Activated CD8-positive, alpha-beta memory T cell treated with anti-CD3 and anti-CD28 coated beads for 1 hour (primary cell): ENCODE measurements at places on chromosomes 3 and 15.

DNA sequence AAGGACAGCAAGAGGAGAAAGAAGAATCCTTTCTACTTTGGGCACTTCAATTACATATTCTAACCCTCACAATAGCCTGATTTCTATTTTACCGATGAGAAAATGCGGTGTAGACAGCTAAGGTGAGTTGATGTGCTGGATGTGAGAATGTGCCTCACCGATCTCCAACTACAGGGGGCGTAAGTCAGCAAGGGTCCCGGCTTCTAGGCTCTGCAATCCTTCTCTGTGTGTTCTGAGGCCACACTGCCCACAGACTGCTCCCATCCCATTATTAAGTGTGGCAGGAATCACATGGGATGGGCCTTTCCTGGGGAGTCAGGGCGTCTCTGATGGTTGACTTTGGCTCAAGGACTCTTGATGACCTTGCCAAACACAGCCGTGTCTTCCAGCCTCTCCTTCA lies 23.6 kb upstream of the RPL35A start:
- no peak for DNase-seq

GRCh38 chr3:12175844-12176453 lies 17.2 kb upstream of the TIMP4 start:
- no peak for DNase-seq

- no peak for DNase-seq
Measured at GRCh38 chr3:196197524-196197923, 13.7 kb downstream of the ZDHHC19 start.

- no peak for DNase-seq
Measured at GRCh38 chr15:80699981-80700380, 4.9 kb downstream of the ABHD17C start.

DNA sequence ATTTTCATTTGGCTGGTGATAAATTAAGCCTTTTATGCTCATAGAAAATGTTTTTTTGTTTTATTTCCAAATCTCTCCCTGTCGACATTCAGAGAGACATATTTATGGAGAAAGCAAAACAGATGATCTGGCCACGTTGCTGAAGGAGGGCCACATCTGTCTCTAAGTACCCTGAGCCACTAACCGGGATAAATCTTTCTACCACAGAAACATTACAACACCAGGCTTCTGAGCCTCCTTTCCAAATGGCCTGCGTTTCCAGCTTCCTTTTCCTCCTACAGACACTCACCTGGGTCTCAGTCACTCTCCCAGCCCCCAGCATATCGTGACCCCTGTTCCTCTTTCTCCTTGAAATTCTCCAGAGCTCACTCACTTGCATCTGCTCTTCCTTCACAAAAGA lies 161.0 kb downstream of the ARRDC4 start:
- DNase-seq, result no peak

DNA sequence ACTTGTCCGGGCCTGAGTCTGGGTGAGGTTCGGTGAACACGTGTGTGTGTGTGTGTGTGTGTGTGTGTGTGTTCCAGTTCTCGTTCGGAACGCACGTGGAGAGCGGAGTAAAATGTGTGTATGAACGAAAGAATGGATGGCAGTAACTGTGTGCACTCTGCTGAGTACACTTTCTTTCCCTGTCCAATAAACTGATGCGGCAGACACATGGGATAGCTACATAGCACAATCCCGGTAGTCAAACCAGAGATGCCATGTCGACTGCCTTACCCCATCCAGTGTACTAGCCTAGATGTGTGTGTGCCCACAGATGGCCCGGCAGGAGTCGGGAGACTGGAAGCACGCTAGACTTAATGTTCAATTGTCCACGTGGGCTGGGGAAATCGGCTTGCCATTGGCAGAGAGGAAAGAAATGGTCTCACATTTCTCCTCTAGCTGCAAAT lies 507 bp upstream of the GOLIM4 start:
- DNase-seq, result no peak

- DNase-seq, result no peak
Measured at GRCh38 chr3:24128199-24129005, 183.3 kb downstream of the NR1D2 start.

GRCh38 chr3:86951322-86951721 lies 39.6 kb downstream of the VGLL3 start:
- no peak for DNase-seq

GRCh38 chr3:141233457-141234161 lies 2.0 kb downstream of the PXYLP1 start:
- DNase-seq, result no peak

DNA sequence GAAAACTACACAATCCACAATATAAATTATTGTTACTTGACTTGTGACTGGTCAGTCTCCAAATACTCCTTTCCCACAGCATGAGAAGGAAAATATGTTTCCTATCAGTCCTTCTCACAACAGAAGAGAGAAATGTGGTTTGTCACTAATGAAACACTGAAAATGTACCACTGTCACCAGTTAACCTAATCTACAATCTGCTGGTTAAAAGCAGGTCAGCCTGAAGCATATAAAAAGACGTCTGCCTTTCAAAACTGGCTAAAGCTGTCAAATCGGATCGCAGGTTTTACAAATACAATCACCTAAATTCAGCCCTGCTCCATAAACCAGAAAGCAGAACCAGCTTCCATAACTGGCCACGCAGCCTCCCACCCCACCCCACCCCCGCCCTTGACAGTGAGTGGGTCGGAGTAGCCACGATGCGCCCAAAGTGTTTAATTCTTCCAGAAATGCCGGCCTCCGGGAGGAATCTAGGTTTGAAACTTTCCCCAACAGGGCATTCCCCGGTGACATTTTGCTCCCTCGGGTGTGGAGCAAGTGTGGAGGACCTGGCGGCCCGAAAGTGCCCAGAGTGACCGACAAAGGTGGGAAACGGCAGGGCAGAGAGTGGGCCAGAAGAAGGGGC lies 682 bp downstream of the ETFA start:
- DNase-seq, result no peak

DNA sequence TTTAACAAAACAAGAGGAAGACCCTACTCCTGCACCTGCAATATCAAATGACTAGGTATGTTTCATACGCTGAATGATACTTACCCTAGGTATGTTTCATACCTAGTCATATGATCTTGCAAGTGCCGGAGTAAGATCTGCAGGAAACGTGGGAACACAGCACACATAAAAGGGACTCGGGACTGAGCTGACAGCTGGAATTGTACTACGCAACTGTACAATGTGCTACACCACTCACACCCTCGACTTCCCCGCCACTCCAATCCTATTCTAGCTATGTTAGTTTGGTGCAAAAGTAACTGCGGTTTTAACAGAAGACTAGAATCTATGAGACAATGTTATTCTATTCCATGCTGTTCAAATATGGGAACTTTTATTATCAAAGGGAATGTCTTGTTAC lies 22.0 kb downstream of the CRBN start:
- no peak for DNase-seq

GRCh38 chr3:34842706-34843480 lies 796.4 kb upstream of the ARPP21 start:
- DNase-seq, result no peak

DNA sequence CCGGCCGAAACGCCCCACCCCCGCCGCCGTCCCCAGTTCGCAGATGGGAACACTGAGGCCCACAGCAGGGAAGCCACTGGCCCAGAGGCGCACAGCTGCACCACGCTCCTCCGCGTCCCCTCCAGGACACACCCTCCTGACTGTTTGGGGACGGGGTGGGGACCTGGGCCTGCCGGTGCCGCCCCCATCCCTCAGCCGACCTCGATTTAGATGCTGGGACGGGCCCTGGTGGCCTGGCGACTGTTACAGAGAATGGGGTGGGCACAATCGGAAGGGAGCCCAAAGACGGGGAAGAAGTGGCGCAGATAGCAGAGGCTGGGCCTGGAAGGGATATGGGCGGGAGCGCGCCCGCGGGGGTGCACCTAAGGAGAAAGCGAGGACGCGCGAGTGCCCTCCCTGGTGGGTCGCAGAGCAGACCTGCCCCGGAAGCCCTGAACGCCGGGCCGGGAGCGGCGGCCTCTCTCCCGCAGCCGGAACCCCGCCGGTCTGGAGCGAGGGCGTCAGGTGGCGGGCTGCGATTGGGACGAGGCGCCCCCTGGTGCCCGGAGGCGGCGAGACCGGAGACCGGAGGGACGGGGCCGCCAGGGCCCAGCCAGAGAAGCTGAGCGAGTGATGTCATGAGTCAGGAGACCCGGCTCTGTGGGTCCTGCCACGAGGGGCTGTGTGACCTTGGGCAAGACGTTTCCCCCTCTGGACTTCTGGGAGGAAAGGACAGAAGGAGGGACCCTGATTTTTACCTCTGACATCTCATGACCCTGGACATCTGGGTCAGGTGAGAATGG lies 78.4 kb downstream of the IQSEC1 start:
- DNase-seq, result peak; percentile 59

- DNase-seq, result no peak
Measured at GRCh38 chr3:126371096-126371705, 14.0 kb upstream of the KLF15 start.

- DNase-seq, result no peak
Measured at GRCh38 chr15:76861815-76862397, 43.2 kb downstream of the SCAPER start.

GRCh38 chr3:192224634-192225155 lies 502.6 kb downstream of the FGF12 start:
- DNase-seq, result no peak

DNA sequence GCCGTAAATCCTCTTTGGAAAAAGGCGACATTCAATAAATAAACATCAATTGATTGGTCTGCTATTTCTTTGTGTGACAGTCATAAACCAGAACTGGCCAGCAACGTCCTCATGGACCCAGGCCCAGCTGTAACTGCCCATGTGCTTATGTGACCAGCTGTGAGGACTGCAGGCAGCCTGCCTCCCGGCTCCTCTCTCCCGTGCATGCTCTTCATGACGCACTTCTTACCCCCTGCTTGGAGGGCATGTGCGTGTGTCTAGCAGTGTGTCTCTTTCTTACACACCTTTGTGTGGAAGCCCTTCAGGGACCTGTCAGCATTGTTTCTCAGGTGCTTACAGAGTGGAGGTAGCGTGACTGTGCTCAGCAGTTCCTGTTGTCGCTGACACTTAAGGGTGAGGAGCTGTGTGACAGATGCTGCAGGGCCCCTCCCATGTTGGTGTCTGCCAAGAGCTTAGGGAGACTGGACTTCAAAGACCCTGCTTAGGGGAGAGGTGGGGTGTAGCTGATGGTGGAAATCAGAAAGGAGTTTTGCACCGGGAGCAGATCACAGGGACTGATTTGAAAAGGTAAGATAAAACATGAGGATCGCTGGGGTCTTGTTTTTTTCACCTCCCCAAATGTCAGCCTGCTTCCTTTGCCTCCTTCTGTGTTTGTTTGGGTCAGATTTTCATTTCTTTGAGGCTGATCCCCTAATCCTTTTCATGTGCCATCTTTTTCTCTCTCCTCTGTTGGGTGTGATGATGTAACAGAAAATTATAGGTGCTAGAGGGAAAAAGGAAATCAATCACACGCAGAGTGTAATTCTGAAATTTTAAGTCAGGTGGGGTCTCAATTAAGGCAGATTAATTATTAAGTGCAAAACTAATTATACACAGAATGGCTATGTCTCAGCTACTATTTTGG lies 2.1 kb downstream of the PODXL2 start:
- DNase-seq, result no peak

DNA sequence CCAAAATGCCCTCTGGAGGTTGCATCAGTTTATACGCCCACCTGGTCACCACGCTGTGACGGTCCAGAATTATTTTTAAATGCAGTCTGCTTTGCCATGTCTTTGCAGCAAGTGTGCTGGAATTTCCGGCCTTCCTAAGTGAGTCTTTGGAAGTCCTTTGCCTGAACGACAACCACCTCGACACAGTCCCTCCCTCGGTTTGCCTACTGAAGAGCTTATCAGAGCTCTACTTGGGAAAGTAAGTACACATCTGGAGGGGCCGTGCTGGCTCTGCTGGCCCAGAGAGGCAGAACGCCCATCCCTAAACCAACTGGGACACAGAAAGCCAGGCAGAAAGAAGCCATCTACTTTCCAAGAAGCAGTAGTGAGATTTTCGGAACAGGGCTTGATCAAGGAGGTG lies 101.8 kb downstream of the LRRK1 start:
- no peak for DNase-seq

DNA sequence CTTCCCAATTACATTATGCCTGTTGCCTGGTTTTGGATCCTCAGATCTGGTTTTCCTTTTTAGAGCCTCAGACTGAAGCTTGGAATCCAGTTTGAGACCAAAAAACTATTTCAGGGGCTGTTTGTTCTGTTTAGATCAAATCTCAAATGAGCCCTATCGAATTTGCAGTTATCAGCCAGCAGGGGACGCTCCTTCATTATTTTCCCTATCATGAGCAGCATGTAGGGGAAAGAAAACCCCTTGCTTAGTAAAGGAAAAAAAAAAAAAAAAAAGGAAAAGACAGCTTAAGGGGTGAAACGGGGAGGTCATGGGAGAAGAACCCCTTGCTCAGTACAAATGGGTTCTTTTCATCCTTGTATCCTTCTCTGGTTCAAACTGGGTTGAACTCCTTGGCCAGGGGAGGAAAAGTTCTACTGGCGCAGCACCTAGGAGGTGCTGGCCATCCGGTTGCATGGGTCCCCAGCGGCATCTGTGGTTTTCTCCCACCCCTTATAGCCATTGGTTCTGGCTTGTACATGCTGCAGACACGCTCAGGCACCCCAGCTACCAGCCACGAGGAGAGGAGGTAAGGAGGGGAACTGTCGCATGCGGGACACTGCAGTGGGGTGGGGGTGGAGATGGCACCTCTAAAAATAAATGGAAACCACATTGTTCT lies 1375.1 kb upstream of the ALCAM start:
- no peak for DNase-seq

GRCh38 chr3:118098827-118099226 lies 935.8 kb downstream of the IGSF11 start:
- no peak for DNase-seq

DNA sequence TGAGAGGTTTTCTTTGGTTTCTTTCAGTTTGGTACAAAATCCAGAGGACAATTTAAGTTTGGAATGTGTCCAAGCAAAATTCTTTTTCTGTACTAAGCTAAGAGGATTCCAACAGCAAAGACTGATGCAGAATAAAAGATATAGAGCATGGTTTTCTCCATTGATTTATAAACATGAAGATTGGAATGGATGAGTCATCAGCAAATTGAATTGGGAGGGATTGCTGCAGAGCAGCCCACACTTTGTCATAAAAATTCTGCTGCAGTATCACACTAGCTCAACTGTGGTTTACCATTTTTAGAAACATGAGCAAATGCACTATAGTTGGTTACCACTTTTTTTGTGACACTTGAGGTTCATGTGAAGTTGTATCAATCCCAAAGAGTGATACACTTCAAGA lies 16.1 kb upstream of the LARP6 start:
- no peak for DNase-seq

DNA sequence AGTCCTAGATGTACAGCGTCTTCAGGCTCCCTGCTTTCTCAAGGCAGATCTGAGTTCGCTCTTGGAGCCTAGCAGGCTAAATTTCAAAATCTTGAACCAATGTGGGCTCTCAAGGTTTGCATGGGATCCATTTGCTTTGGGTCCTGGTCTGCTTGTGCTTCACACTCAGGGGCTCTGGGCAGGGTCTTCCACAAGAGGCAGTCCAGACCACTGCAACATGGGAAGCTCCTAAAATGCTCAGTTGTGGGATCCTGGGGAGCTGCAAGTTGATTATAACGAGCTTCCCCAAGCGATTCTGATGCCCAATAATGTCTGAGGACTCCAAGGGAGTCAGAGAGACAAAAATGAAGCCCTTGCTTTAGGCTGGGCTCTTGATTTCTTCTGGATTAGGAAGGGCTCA lies 6.7 kb downstream of the NUTM1 start:
- DNase-seq, result no peak
